Cerebellar nuclear complex (tissue), 1 donor: ENCODE measurements at places on chromosomes 11 and 22.

DNA sequence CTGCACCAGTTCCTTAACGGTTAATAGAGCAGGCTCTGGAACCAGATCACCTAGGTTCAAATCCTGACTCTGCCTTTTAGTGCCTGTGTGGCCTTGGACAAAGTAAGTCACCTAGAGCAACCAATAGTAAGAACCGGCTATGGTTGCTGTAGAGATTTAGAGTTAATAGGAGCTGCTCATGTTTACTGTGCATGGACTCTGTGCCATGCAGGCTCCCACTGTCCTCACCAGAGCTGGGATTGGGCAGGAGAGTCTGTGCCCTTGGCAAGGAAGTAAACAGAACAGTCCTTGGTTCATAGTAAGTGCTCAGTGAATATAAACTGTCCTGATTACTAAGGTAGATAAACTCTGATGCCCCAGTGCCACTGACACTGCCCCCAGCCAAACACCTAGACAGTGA, 1.4 kb upstream of the TP53I11 start:
- no peak for DNase-seq

DNA sequence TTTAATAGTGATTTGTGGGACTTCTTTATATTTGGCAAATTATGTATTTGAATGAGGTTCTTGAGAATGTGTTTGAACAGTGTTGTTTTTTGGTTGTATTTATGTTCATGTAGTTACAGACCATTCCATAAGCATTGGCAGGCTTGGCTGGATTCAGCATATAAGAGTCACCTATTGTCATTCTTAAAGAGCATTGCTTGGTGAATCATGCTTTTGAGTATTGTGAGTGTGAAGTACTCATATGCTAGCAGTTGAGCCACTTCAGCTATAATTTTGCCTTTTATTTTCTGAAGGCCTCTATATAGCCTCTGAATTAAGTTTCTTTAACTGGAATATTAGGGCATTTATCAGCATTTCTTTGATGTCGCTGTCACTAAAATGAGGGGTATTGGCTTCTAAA, 110.0 kb upstream of the GAL start:
- no peak for DNase-seq

DNA sequence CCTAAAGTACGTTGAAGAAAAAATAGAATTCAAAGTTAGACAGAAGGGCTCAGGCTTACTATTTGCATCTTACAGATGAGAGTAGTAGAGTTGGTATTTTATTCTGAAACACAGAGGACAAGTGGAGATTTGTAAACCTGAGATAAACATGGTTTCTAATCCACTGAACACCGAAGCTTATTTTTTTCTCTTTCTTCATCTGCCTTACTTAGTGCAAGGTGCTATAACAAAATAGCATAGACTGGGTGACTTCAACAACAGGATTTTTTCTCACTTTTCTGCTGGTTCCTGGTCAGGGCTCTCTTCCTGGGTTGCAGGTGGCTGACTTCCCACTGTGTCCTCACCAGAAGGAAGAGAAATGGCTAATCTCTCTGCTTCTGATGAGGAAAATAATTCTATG, 2.1 kb upstream of the HBG1 start:
- no peak for DNase-seq

GRCh38 chr11:6911948-6912347, 8.9 kb upstream of the OR2D3 start:
- DNase-seq: no peak

DNA sequence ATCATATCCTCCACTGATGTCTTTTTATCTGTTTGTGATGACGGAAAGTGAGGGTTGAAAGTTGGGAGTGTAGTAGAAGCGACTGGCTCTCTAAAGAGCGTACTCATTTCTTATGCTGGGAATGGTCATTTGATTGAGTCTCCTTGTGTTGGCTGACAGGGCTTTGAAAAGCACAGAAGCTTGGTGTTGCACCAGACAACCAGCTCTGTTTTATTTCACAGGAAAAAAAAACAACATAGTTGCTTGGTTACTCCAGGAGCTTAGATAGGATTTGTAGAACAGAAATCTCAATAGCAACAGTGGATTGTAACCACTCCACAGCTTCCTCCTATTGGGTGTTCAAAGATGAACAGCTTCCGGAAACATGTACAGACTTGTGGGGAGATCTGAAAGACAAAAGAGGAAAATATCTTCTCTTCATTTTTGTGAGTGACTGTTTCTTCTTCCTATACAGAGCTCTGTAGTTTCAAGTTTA, 2.7 kb downstream of the RBM14 start:
- DNase-seq: no peak

- DNase-seq: peak; percentile 88
These were observed 30.4 kb upstream of the CKAP5 start for GRCh38 chr11:46876471-46876870.

DNA sequence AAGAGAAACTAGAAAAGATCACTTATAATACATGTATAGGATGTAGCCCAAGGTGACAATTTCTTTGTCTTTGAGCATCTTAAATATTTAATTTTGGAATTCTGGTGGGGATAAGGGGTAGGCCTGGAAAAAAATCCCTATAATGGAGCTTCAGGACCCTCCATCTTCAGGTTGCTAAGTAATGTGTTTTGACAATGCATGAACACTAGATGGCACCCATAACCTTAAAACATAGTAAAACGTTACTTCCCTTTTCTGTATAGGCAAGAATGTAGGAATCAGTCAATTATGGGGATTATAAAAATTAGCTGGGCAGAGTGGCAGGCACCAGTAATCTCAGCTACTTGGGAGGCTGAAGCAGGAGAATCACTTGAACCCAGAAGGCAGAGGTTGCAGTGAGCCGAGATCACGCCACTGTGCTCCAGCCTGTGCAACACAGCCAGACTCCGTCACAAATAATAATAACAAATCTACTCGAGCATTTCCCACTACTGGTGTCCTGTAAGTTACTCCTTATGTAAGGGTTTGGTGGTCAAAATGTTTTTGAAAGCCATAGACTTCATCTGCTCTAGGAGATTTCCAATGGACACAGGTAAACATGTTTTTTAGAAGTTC, 541.9 kb upstream of the CCDC90B start:
- no peak for DNase-seq

DNA sequence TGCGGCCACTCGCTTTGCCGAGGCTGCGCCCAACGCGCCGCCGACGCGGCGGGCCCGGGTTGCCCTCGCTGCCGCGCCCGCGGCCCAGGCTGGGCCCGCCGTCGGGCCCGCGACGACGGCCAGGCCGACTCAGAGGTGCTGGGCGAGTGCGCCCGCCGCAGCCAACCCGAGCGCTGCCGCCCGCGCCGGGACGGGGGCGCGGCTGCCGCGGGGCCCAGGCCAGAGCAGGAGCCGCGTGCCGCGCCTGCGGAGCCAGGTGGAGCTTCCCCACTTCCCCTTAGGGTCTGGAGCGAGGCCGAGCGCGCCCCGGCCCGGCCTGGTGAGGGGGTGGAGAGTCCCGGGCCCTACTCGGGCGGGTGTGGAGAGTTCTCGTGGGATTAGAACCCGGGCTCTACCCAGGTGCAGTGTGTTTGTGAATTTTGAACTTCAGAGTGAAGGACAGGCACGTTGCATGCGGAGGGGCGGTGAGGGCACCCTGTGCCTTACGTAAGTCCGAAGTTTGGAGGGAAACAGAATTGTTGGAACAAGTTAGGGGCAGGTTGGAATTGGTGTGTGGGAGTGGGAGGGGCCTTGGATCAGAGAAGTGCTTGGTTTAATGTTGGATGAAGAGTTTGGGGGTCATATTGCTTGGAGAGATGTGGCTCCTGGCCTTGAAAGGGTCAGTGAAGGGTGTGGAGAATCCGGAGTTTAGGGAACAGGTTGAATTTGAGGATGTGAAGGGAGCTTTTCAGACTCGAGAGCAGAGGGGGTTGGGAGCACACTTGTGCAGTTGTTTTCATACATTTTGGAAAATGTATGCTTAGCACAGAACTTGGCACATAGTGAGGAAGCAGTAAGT, 697 bp downstream of the RNF169 start:
- DNase-seq: no peak

DNA sequence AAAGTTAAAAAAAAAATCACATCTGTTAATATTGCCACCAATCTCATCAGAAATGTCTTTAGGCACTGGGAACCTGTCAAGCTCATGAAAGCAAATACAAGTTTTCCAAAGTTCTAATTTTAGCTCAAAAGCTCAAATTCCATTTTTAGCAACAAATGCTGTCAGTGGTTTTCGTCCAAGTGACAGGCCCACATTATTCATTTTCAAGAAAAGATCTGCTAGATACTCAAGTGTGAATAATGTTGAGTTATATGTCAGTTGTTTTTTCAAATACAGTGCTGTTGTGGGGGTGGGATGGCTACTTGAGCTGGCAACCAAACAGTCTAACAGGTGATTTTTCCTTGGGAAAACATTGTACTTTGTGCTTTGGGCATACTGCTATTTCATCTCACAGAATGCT, 1072.6 kb downstream of the OPCML start:
- DNase-seq: no peak

DNA sequence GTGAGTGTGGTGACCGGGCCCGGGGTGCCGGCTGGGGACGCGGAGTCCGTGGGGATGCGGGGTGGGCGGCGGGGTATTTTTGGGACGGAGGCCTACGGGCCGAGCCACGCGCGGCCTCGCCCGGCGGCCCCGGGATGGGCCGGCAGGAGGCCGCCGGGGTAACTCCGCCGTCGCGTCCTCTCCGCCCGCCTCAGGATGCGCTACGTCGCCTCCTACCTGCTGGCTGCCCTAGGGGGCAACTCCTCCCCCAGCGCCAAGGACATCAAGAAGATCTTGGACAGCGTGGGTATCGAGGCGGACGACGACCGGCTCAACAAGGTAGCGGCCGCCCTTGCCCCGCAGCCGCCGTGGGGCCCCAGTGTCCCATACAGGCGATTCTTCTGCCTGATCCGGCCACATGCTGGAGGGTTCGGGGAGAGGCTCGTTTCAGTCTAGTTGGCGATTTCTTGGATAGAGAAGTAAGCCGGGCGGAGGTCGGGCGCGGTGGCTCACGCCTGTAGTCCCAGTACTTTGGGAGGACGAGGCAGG, 337 bp downstream of the RPLP2 start:
- no peak for DNase-seq

GRCh38 chr11:11641581-11641980, 19.8 kb upstream of the GALNT18 start:
- DNase-seq: no peak

- DNase-seq: no peak
These were observed 21.1 kb downstream of the PHF21B start for GRCh38 chr22:44988671-44989070.

DNA sequence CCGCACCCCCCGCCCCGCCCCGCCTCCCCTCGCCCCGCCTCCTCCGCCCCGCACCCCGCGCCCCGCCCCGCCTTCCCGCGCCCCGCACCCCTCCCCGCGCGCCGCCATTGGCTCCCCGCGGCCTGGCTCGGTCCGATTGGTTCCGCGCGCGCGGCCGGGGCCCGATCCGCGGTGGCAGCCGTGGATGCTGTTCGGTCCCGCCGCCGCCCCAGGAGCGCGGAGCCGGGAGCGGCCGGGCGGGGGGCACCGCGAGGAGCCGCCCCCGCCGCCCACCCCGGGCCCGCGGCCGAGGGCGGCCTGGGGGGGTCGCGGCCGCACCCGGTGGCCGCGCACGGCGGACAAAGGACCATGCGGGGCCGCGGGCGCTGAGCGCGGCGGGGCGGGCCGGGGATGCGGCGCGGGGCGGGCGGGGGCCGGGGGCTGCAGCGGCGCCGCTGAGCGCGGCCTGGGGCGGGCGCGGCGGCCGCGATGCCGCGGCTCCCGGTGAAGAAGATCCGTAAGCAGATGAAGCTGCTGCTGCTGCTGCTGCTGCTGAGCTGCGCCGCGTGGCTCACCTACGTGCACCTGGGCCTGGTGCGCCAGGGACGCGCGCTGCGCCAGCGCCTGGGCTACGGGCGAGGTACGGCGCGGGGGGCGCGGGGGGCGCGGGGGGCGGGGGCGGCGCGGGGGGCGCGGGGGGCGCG, at the start of gene B4GALNT4:
Gene B4GALNT4, plus strand, starts transcription at position 164 of the 683 bp plus-strand sequence. Its CDS starts 305 bp downstream, at position 469.
- DNase-seq: no peak

- no peak for DNase-seq
These were observed 55.8 kb upstream of the CEP295 start for GRCh38 chr11:93605642-93606041.

GRCh38 chr11:46290598-46291309, 13.3 kb downstream of the CREB3L1 start:
- no peak for DNase-seq

- no peak for DNase-seq
These were observed 188.6 kb downstream of the PGR start for GRCh38 chr11:100941033-100941432.

DNA sequence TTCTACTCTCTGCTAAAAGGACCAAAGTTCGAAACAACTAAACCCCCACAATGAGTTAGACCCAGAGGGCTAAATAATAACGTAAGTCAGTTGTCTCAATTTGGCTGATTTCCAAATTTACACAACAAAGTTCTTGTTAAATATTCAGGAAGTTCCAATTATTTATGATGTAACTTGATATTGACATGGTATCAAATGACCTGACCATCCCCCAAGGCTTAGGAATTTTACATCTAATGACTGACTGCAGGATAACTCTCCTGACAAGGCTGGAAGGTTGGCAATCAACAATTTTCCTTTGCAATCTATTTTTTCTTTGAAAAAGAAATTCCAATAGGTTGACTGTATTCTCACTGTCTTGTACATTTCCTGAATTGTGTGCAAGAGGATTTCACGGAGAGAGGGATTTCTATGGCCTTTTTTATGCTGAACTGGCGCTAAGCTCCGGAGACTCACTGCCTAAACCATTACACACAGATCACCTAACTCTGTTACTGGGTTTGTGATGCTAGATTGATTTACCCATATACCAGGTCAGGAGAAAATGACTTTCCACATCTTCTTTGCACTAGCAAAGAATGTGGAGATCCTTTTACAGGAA, 9.6 kb upstream of the CDON start:
- DNase-seq: no peak

DNA sequence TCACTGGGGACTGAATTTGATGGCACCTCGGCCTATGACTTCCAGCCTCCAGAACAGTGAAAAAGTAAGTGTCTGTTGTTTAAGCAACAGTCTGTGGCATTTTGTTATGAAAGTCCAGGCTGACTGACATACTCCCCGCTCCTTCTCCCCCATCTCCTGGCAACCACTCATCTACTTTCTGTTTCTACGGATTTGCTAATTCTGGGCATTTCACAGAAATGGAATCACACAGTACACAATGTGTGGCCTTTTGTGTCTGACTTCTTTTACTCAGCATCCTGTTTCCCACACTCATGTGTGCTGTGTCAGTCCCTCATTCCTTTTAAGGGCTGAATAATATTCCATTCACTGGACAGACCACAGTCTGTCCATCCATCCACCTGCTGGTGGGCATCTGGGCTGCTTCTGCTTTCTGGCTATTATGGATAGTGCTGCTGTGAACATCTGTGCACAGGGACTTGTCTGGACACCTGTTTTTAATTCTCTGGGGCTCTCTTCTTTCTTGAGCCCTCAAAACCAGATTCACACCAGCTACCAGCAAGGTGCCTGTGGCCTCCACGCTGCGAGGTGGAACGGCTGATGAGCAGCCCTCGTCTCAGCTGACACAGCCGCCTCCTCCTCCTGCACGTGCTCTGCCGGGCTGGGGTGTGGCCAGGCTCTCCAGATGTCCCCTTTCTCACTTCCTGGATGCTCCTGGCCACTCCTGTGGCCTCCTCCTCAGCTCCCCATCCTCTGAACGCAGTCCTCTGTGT, 333.1 kb downstream of the CTTN start:
- DNase-seq: no peak
